Panc1 (cell line): ENCODE measurements at places on chromosomes 3 and 15.

GRCh38 chr15:92383519-92384324 lies 10.0 kb upstream of the ST8SIA2 start:
- no peak for DNase-seq

- DNase-seq, result no peak
Observed at GRCh38 chr15:66882251-66883020, 180.4 kb downstream of the SMAD6 start.

DNA sequence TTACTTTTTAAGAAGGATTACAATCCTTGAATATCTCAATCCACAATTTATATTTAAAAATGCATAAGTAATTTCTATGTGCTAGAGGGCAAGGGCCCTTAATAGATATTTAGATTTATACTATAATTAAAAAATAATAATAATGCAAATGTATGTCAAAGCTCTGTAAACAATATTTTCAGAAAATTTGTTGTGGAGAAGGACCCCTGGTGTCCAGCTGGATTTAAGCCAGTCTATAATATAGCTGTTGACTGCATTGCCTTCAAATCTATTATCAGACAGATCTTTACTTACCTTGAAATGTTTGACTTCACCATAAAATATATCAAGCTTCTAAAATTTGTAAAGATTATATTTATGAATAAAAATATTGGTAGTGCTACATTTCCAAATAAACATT lies 65.6 kb downstream of the ZBTB20 start:
- DNase-seq, result no peak

- DNase-seq, result no peak
Observed at GRCh38 chr3:185843126-185843525, 18.3 kb upstream of the IGF2BP2 start.

GRCh38 chr3:31132132-31132769 lies 237.8 kb upstream of the GADL1 start:
- DNase-seq, result peak; percentile 5

GRCh38 chr3:145739926-145740325 lies 421.1 kb downstream of the PLOD2 start:
- no peak for DNase-seq

DNA sequence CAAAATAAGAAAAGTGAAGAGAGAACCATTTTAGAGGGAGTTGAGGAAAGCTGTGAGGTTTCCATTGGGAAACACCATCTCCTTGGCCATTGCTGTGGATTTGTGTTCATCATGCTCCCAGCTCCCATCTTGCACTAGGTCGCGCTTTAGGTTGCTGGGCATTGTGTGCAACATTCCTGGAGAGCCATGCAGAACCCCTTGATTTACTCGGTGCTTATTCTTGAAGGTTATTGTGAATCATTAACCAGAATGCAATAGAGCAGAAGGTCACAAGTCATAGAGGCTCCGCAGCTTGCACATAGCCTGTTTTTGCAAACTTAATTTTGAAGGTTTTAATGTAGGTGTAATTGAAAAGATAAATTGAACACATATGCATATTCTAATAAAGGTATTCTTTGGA lies 239.2 kb upstream of the IL12A start:
- no peak for DNase-seq

- DNase-seq, result no peak
Observed at GRCh38 chr3:57179580-57180410, 14.6 kb upstream of the IL17RD start.

DNA sequence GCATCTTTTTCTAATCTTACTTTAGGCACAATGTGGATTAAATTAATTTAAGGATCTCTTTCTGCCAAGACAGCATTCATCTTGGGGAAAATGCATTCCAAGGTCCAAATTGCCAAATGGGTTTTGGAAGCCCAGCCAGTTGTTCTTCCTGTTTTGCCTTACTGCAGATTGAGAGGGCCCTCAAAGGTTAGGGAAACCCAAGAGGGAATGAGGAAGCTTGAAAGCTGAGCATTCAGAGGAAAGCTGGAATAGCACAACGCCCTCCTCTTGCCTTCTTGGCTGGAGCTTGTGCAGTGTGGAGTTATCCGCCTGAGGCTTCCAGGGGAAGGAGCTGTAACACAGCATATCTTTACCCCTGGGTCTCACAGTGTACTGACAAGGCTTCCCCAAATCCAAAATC lies 18.2 kb upstream of the SACM1L start:
- DNase-seq, result no peak

- no peak for DNase-seq
Observed at GRCh38 chr3:160257606-160258005, 32.4 kb downstream of the C3orf80 start.

GRCh38 chr15:100918690-100919480 lies at the start of gene LRRK1:
Gene LRRK1, plus strand, starts transcription at chr15:100919357. Its CDS starts 5,276 bp downstream, at chr15:100924633.
- no peak for DNase-seq

DNA sequence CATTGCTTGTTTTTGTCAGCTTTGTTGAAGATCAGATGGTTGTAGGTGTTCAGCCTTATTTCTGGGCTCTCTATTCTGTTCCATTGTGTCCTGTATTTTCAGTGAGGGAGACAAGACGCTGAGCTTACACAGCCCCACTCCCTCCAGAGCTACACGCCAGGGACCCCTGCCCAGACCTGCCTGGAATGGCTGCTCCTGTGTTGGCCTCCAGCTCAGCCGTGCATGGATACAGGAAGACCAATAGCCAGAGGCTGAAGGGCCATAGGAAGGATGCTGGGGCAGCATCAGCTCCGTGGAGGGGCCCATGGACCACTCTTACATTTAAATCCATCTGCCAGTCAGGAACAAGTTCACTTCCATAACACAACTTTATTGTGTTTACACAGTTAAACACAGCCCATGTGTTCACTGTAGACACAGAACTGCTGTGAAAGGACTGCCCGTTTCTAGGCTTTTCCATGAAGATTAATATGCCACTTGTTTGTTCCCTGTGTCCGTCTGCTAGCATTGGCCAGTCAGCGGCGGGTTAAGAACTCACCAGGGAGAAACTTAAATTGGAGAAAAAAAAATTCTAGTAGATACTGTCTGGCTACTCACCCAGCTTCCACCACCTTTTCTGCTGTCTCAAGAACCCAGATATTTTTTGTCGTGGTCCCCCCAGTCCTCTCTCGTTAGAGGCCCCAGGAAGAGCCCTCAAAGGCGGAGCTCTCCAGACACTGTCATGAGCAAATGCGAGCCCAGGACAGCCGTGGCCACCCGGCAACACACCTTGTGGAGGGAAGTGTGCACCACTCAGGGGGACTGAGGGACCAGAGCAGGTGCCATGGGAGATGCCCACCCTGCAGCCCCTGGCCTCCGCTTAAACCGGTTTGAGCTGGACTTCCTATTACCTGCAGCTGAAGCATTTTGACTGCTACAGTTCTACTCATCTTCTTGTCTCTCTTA lies 142.3 kb upstream of the MEF2A start:
- no peak for DNase-seq

DNA sequence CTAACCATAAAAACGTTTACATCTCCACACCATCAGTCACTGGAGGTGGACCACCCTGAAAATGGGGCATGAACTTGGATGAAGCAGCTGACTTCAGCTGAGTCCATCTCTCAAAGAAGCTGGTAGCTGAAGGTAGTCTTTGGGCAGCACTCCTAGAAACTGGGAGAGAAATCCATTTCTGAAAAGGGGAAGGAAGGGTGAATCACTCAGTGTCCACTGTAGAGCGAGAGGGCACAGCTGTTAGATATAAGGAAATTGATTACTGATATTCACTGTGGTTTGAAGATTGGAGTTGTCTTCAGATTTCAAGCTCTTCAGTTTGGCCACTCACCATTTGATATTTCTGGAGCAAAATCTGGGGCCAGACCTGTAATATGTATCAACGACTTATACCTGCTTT lies 499.0 kb upstream of the UBE2E2 start:
- DNase-seq, result no peak

- DNase-seq, result no peak
Observed at GRCh38 chr3:131802029-131802428, 232.8 kb downstream of the CPNE4 start.

DNA sequence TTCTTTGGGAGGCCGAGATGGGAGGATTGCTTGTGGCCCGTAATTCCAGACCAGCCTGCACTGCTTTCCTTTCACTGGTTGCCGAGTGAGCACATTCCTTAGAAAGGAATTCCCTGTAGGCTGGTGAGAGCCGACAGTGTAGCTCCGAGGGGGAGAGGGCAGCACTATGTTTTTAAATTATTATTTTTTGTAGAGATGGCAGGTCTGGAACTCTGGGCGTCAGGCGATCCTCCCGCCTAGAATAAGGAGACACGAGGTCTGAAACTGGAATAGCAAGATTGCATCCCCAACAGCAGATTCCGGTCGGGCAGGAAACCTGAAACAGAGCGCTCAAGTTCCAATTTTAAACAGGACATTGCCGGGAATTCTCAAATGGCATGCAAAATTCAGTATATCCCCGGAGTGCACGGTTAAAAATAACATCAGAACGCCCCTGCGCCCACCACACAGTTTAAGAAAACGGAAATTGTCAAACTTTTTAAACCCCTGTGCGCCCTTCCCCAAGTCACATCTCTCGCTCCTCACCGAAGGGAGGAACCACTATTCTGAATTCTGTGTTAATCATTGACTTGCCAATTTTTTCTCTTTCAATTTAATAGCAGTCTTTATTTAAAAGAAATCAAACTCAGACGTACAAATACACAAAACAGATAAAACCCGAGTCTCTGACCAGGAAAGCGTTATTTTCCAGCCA lies 643 bp upstream of the RNU5B-1 start:
- DNase-seq, result no peak

DNA sequence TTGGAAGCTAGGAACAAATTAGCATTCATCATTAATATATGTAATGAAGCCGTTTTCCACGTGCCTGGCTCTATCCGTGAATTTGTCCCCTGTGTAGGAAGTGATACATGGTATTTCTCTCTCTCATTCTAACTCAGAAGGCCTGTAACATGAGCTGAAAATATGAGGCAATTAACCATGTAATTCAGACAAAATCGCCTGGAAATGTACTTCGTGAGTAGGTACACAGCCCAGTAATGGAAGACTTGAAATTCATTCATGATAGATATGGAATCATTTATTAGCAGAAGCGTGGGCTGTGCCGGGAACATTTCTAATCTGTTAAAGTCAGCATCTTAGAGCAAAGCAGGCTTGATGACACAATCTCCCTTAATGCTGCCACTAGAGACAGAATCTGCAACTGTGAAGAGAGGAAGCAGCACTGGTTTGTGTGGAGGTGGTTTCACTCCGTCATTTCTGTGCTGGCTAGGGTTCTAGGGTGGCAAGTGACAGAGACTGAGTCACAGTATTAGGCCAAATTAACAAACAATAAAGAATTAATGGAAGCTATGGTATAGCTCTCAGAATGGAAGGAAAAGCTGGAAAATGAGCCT lies 225.0 kb upstream of the PROK2 start:
- no peak for DNase-seq

DNA sequence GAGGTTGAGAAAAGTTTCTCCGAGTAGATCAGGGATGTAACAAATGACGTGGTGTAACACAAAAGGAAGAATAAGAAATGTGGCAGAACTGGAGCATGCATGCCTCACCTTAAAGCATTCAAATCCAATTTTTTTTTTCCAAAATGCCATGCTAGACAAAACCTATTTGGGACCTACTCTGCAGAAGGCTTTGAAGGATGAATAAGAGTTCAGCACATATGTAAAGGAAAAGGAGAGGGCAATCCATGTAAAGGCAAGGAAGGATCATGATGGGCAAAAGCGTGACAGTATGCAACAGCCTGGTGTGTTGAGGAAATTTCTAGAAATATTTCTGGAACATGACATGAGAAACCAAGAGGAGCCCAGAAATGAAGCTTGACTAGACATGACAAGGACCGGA lies 116.4 kb downstream of the OXNAD1 start:
- no peak for DNase-seq

DNA sequence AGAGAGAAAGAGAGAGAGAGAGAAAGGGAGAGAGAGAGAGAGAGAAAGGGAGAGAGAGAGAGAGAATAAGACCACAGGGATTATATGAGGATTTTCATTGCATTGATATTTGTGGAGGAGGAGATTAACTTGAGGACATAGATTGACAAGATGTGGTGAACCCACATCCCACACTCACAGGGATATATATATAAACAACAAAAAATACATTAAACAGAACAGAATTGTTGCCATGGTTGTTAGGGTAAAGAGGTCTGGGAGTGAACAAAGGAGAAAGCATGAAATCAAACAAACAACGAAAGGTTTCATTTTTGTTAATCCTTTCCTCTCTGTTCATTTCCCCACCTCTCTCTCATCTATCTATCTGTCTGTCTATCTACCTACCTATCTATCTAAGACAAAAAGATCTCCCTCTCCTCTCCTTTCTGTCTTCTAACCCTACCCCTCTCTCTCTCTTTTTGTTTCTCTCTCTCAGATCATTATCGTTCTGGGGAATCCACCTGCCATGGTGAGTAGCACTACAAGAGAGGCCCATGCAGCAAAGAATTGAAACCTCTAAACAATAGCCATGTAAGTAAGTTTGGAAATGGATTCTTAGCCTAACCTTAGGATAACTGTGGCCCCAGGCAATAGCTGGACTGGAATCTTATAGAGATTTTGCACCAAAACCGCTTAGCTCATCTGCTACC lies 280.9 kb downstream of the RAP2B start:
- DNase-seq, result no peak

DNA sequence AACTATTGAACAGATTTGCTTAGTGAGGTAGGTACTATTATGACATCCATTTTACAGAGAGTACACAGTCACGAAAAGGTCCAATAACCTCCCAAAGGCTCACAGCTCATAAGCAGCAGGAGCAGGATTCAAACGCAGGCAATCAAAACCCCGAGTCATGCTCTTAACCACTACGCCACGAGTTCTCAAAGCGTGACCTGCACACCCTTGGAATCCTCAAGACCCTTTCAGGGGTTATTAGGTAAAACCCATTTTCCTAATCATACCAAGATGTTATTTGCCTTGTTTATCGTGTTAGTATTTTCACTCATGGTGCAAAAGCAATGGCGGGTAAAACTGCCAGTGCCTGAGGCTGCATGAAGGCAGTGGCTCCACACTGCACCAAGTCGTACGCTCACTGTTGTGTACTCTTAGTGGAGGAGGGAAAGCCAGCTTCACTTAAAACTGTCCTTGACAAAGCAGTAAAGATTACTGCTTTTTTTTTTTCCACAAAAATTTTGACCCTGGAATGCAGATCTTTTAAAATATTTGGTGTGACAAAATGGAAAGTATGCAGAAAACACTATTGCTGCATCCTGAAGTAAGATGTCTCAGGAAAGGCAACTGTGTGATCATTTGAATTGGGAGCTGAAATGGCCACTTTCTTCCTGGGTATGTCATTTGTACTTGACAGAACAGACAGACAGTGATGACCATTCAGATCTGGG lies 96.1 kb downstream of the IGF2BP2 start:
- DNase-seq, result no peak

DNA sequence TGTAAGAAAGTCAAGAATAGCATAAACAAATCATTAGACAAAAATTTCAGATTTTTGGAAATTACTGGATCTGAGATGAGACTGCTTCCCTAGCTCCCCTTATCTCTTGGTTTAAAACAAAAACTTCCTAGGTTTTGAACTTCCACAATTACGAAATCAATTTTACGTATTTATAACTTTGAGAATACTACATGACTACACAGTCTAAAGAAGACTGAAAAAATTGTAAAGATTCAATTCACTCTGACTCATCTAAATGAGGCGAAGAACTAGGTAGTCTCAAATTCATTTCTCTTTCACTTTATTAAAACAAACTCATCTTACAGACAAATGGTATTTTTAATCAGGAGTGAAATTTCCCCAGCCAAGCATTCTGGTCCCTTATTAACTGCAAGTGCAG lies 10.3 kb downstream of the CCDC54 start:
- no peak for DNase-seq

GRCh38 chr3:156271508-156271907 lies 151.1 kb downstream of the KCNAB1 start:
- DNase-seq, result no peak

GRCh38 chr3:46277476-46277875 lies 35.2 kb downstream of the CCR3 start:
- DNase-seq, result no peak

- DNase-seq, result no peak
Observed at GRCh38 chr3:31307131-31307785, 225.5 kb upstream of the STT3B start.
